ENCODE measurements at places on chromosomes 5 and 9.

DNA sequence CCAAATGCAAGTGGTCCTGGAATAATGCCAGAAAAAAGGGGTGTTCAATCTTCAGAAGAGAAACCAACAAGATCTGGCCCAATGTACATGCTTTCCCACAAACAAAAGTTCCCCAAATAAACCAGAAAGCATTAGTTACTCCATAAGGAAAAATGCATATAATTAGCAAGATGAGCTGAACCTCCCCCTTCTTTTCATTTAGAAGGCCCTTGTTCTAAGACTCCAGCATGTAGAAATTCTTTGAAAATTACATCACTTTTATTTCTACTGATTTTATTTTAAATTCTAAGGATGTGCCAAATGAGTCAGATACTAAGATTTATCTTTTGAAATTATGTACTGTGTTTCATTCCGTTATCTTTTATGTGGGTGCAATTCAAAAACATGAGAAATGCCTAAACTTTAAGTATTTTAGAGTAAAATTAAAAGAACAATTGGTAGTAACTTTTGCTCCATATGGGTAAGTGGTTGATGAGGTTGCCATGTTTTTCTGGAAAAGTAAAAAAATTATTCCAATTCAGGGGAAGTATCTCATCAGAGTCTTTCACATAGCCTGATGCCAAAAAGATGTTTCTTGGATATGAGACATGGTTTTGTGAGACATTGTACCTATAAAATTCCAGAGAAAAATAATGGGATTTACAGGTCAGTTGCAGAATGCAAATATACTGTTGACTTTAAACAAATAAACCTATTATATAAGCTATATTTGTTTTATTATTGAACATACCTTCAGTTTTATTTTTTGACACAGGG, 106.5 kb upstream of the CCDC112 start:
- DNase-seq = no peak

DNA sequence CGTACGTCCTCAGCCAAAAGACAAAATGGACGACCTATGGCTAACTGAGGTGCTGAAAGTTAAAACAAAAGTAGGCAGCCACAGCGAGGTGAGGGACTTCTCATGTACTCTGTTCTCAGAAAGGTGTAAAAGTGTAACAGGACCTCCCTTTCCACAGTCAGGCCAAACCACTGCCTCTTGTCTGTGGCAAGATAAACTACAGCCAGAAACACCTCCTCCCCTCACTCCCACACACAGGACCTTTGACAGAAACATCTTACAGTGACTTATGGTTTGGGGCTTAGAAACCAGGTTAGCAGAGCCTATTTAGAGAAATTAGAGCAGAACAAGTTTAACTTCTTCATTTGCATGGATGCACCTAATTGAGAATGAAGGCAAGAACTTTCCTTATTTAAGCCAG, 499.1 kb upstream of the GRIN3A start:
- peak; percentile 59 for DNase-seq

- no peak for DNase-seq
Measured at GRCh38 chr9:12689233-12689632, 4.0 kb upstream of the TYRP1 start.

DNA sequence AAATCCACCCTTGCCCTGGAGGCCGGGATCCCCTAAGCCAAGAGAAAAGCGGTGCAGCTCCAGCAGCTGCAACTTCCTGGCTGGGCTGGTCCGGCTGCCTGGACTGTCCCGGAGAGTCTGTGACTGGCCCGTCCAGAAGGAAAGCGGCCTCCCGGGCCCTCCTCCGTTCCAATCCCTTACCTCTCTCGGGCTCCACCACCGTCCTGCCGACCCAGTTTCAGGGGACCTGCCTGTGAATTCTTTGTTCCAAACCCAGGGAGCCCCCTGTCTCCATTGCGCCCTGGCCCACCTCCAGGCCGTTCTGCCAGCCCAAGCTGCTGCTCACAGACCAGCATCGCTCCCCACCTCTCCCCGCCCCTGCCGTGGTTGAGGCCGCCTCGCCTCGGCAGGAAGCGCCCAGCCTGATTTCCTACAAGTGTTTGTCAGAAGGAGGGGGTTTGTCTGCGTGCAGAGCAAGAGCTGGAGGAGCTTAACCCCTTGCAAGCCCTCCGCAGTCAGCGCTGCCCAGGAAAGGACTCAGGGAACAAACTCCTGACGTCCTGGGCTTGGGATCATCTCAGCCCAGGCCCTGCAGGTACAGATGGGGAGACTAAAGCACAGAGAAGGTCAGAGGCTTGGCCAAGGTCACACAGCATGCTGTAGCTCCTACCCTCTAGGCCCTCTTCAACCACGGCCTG, at the start of gene AKNA:
AKNA (minus strand) TSS at position 303 of the 677 bp plus-strand sequence. CDS start 6,649 bp downstream, outside the sequence.
- DNase-seq = peak; percentile 61

- no peak for DNase-seq
Measured at GRCh38 chr9:96281641-96282040, 20.3 kb downstream of the HSD17B3 start.

- DNase-seq = no peak
Measured at GRCh38 chr5:167896814-167897213, 394.6 kb upstream of the WWC1 start.

- no peak for DNase-seq
Measured at GRCh38 chr5:135395451-135395850, 3.6 kb downstream of the MACROH2A1 start.

GRCh38 chr5:97547999-97548738, 365.1 kb upstream of the RIOK2 start:
- no peak for DNase-seq

- DNase-seq = peak; percentile 23
Measured at GRCh38 chr5:143440448-143441115, 37.1 kb upstream of the NR3C1 start.

GRCh38 chr9:134011401-134011800, 13.9 kb upstream of the BRD3OS start:
- no peak for DNase-seq

GRCh38 chr5:154520861-154521453, 42.9 kb upstream of the HAND1 start:
- peak; percentile 18 for DNase-seq

- DNase-seq = no peak
Measured at GRCh38 chr5:68224509-68225187, 9.1 kb downstream of the PIK3R1 start.

- no peak for DNase-seq
Measured at GRCh38 chr9:135073081-135073740, 14.3 kb upstream of the OLFM1 start.

- DNase-seq = no peak
Measured at GRCh38 chr5:9499498-9499876, 46.4 kb downstream of the SEMA5A start.

GRCh38 chr9:7432989-7433388, 366.6 kb downstream of the DMAC1 start:
- no peak for DNase-seq

DNA sequence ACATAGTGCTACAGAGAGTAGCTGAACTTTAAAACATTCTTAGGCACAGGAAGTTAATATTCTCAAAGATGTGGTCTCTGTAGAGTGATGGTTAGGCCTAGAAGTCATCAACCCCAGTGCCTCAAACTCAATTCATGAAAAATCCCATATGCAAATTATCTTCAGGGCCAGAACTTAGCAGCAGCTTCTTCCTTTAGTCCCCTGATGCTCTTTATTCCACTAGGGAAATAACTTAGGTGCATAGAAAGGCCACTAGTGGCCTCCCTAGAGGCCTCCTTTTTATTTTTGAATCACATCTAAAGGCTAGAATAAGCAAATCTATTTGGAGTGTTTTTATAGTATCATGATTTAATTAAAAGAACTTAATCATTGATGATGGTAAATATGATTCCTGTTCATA, 88.3 kb downstream of the GIN1 start:
- no peak for DNase-seq

- no peak for DNase-seq
Measured at GRCh38 chr5:109656829-109657228, 32.9 kb upstream of the MAN2A1 start.

DNA sequence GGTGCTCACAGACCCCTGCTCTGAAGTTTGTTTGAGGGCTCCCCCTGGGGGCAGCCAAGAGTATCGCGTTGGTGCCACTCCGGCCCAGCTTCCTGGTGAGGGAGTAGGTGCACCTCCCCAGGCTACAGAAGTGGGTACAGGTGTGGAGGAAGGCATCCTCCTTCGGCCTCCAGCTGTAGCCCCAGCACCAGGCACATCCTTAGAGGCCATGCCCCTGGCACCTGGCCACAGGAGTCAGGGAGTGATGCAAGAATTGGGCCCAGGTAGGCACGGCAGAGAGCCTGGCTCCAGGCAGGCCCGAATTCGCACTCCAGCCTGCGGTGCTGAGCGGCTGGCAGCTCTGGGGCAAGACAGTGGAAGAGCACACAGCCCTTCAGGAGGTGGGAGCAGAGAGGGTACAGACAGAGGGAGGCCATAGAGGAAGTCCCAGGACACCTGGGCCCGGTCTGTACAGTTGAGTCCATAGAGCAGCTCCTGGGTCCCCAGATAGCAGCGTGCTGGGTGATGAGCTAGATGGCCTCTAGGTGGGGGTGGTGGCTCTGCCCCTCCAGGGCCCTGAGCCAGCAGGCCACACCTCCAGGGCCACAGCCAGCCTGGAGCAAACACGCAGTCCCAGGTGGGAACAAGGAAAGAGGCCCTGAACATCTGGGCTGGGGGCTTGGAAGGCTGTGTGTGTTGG, 2.4 kb downstream of the SAPCD2 start:
- no peak for DNase-seq

DNA sequence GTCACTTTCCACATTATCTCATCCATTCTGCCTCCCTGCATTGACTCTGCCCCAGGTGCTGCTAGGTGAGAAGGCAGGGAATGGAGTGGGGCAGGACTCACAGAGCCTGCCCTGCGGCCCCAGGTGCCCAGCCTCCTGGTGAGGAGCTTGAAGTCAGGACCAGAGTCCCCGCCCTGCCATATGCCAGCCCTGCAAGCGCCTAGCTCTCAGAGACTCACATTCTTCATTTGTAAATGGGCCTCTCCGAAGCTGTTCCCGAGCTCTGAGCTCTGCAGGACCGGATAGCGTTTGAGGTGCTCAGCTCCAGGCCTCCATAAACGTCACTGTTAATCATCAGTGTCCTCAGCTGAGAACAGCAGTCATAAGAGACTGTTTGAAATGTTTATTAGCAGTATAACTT, 75.1 kb upstream of the STXBP1 start:
- no peak for DNase-seq

DNA sequence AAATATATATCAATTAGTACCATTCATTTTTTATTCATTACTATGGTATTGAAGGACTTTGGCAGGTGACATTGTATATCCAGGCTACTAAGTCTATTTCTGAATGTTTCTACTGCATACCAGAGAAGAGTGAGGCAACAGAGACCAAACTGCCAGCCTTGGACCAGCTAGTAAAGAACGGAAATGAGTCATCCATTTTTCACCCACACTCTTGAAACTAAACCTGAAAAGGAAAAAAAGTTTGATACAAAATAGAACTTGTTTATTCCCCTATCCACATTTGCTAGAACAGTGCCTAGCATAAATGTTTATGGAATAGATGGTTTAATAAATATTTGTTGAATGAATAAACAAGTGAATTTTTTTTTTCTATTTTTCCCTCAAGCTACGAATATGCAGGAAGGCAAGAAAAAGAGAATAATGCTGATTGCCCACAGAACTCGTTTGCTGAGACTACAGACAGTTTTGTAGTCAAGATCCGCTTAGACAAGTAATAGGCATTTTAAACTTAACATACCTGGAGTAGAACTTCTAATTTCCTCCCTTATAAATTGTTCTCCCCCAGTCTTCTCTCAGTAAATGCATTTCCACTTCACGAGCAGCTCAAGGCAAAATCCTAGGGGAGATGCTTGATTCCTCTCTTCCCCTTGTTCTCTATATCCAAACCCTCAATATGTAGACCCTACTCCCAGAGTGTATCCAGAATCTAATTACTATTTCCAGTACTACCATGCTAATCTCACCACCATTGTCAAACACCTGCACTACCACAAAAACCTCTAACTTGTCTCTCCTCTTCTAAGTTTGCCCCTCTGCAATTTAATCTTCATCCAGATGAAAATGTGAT, 146.2 kb upstream of the RASA1 start:
- no peak for DNase-seq

DNA sequence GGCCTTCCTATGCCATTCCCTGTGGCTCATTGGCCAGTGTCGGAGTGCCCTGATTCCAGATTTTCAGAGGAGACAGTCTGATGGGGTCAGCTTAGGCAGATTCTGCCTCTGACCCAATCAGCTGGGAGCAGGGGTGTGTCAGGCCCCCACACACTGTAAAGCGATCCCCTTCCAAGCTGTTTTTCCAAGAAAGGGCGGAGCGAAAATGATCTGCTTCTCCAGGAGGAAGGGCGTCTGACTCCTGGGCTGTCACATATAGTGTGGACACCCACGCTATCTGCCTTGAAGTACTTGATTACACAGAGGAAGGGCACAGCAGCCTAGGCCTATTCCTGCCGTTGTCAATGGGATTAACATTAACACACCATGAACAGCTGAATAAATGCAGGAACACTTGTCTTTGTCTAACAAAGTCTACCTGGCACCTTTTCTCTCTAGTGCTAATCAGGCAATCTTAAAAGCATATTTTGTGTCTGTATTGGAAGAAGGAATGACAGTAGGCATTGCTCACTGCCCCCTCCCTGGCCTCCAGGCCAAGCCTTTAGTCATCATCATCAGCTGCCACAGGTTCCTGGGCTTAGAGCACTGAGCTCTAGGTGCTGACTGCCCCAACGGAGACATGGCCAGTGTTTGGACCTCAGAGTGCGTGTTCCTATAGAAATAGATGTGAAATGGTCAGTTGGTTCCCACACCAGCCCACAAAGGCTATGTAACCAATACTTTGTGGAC, 218.7 kb downstream of the MELK start:
- no peak for DNase-seq

- no peak for DNase-seq
Measured at GRCh38 chr9:135577256-135577655, 15.7 kb downstream of the PAEP start.

DNA sequence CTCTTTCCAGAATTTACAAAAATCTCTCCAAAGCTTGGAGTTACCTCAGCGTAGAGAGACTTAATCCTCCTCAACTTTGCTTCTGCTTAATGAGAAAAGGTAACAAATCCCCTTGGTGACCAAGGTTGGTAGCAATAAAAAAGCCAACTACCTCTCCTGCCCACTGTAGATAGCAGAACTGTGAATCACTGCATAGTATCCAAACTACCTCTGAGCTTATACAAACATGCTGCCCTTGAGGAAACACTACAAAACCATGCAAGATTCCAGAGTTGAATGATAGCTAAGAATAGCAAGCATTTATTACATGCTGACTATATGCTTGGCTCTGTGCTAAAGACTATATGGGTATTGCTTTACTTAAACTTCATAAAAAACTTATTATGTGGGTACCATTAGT, 2.8 kb upstream of the ADAMTS12 start:
- DNase-seq = no peak

Data from right renal cortex interstitium (tissue), 3 donors.